ENCODE measurements at places on chromosomes 6 and 20.

DNA sequence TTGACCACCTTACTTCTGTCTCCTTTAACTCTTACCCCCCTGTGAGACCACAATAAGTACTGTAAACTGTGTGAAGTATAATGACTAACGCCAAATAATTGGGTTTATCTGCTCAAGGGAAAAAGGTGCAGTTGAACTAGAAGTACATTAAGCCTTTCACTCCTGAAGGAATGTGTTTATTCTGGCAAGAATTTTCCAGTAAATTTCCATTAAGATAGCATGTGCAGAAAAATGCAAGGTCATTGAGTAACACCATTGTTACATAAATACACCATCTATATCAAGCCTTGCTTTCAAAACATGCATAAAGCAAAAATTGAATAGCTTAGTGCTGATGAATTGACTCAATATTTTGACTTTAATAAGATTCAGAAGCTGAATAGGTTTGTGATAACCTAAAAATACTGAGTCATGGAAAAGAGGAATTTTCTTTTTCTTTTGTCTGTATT is 65.4 kb downstream of the ARHGAP18 start:
- DNase-seq, result no peak

DNA sequence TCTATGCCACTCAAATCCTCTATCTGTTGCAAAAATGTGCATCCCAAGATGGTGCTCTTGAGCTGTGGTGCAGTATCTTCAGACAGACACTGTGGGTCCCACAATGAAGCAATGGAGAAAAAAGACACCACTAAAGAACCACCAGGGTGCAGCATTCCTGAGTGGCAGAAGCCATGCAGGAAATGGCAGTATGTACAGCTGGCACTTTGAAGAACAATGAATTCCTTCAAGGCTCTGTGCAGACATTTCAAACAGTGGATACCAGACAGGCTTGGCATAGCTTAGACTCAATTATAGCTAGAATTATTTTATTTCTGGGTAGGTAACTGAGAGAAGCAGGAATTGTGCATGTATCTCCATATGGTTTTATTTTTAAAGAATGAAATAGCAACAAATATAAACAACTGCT is 24.0 kb upstream of the HDAC2 start:
- peak; percentile 13 for DNase-seq

DNA sequence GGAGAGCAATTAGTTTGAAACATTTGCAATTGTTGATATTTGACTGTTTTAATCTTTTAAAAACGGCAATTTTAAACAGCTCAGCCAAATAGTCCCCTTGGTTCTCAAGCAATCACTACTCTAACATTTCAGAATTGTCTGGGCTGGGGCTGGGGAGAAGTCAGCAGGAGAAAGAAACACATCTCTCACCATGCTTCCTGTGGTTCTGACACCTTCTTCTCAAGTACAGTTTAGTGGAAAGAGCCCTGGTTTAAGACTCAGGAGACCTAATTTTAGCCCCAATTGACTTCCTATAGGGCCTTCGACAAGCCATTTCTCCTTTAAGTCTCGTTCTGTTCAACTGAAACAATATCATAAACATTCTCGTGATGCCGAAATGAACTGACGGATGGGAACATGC is 168.4 kb upstream of the CDYL start:
- DNase-seq, result no peak

GRCh38 chr20:58822149-58822548 is 28.6 kb downstream of the GNAS-AS1 start:
- DNase-seq, result no peak

- no peak for DNase-seq
These were observed 93.4 kb downstream of the SLC22A23 start for GRCh38 chr6:3363296-3364025.
